COR-L47 (cell line): ENCODE measurements at places on chromosomes 6 and 20.

GRCh38 chr6:41779336-41779735, 364 bp downstream of the FRS3 start:
- no peak for DNase-seq

DNA sequence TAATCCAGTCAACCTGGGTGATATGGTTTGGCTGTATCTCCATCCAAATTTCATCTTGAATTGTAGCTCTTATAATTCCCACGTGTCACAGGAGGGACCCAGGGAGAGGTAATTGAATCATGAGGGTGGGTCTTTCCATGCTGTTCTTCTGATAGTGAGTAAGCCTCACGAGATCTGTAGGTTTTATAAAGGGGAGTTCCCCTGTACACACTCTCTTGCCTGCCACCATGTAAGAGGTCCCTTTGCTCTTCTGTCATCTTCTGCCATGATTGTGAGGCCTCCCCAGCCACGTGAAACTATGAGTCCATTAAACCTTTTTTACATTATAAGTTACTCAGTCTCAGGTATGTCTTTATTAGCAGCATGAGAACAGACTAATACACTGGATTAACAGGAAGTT, 19.5 kb downstream of the GSTA3 start:
- DNase-seq, result no peak

- DNase-seq, result no peak
Observed at GRCh38 chr6:13278164-13278563, 50.2 kb downstream of the TBC1D7 start.

GRCh38 chr20:4726710-4727397, 5.1 kb downstream of the PRND start:
- DNase-seq, result no peak

DNA sequence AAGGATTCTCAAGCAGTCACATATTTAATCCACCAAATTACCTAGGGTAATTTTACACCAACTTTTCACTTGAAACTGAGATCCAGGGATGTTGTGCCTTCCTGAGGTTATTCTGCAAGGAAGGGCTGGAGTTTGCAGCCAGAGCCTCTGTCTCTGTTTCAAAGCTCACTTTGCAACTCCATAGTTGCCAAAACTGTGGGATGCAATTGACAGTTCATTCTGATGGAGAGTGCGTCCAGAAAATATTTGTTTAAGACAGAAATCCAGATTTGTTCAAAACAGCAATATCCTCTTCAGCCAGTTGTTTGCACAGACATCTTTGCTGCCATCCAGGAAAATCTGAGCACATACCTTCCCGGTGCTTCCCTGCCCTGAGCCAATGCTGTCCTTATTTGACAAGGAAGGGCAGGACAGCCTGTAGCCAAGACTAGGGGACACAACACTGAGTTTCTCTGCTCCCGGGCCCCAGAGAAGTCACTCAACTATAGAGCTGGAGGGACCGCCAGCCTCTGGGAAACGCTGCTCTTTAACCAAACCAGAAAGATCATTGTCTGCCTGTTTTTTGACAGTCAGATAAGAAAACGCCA, 297.4 kb downstream of the HIVEP2 start:
- no peak for DNase-seq

GRCh38 chr6:12009180-12009685, 2.9 kb upstream of the HIVEP1 start:
- no peak for DNase-seq

- no peak for DNase-seq
Observed at GRCh38 chr6:34206726-34207125, 29.9 kb upstream of the HMGA1 start.

DNA sequence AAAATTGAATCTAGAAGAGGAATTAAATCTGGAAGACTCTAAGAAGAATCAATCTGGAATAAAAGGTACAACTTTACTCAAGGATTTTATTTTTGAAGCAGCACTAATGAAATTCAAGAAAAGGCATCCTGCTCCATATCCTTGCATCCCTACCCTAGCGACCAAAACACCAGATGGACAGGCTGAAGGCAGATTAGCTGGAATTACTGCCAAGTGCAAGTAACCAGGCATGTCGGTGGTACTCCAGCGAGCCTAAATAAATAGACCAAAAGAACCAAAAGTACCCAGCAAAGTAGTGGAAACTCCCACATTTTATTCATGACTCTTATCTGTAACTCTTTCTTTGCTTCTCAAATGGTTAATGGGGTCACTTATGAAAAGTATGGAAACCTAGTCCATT, 21.0 kb downstream of the OPRM1 start:
- no peak for DNase-seq

DNA sequence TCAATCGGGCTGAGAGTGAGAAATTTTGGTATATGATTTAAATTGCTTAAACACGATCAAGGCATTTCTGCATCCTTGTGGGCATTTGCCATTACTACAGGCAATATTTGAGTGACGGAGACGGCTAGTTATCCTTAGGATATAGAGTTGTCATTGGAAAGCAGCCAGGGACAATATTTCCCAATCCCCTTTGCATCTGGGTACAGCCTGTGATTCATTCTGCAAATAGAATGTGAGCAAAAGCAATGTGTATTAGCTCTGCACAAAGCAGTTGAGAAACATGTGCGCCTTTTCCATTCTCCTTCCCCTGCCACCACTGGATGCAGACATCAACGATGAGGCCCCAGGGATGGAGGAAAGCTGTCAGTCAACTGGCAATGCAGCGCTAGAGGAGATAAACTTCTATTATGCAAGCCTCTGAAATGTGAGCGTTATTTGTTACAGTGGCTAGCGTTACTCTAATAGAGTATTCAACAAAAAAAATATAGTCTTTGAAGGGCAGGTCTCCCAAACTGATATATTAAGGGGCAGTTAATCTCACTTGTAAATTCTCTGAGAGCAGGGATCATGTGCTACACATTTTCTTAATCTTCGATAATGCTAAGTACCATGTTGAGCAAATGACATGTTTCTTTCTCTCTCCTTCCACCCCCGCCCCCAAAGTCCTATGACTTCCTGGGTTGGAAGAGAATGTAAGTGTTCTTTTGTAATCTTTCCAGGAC, 37.1 kb upstream of the NCOA3 start:
- DNase-seq, result no peak

GRCh38 chr6:98769546-98769945, 64.8 kb upstream of the POU3F2 start:
- DNase-seq, result peak; percentile 61

- no peak for DNase-seq
Observed at GRCh38 chr6:138493413-138493812, 5.9 kb downstream of the NHSL1 start.

- no peak for DNase-seq
Observed at GRCh38 chr6:25966711-25967110, 4.1 kb downstream of the TRIM38 start.

DNA sequence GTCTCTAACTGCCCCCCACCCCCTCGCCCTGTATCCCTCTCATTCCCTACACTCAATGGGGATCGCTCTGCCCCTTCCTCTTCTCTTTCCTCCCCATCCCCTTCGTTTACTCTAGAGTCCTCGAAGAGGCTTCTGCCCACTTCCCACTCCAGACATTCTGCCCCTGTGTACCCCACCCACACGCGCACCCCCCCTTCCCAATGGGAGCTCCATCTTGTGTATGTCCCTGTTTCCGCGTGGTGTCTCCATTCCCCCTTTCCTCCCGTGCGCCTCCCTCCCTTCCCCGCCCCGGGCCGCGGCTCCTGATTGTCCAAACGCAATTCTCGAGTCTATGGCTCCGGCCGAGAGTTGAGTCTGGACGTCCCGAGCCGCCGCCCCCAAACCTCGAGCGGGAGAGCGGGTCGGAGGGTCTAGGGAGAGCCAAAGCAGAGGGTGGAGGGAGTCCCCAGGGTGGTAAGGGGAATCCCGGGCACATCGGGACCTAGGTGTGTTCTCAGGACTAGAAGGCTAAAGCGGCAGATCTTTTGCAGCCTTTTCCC, 679 bp upstream of the RING1 start:
- no peak for DNase-seq

GRCh38 chr6:130500693-130501092, 134.9 kb downstream of the TMEM200A start:
- DNase-seq, result no peak

DNA sequence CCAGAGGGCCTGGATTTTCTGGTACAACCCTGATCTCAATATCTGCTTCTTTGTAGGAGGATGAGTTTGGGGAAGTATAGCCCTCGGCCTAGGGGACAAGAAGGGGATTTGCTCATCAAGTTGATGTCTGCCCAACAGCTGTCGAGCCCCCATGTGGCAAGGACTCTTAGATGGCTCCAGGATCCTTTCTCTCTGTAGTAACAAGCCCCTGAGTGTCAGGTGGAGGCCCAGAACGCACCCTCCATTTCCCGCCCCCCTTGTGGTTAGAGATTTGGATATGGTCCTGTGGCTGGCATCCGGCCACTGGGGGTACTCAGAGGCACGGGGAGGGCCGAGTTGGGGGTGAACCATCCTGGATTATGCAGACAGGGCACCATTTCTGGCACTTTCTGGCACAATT, 50.1 kb downstream of the CTCFL start:
- DNase-seq, result no peak

DNA sequence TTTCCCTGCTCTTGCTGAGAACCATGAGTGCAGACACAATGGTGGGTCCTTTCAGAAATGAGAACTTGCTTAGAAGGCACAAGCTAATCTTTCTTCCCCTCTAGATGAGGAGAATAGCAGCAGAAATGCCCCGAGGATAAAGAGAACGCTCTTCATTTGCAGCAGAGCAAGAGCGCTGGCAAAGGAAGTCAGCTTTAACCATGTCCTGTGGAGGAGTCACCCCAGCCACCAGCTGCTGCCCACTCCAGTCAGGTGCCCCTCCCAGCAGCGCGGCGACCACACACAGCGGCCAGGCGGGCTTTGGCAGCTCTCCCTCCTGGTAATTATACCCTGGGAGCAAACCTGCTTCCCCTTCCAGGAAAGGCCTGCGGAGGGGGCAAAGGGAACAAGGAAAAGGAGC, 42.4 kb upstream of the EMILIN3 start:
- peak; percentile 92 for DNase-seq

- DNase-seq, result peak; percentile 83
Observed at GRCh38 chr6:37103169-37104039, 66.5 kb upstream of the PIM1 start.

DNA sequence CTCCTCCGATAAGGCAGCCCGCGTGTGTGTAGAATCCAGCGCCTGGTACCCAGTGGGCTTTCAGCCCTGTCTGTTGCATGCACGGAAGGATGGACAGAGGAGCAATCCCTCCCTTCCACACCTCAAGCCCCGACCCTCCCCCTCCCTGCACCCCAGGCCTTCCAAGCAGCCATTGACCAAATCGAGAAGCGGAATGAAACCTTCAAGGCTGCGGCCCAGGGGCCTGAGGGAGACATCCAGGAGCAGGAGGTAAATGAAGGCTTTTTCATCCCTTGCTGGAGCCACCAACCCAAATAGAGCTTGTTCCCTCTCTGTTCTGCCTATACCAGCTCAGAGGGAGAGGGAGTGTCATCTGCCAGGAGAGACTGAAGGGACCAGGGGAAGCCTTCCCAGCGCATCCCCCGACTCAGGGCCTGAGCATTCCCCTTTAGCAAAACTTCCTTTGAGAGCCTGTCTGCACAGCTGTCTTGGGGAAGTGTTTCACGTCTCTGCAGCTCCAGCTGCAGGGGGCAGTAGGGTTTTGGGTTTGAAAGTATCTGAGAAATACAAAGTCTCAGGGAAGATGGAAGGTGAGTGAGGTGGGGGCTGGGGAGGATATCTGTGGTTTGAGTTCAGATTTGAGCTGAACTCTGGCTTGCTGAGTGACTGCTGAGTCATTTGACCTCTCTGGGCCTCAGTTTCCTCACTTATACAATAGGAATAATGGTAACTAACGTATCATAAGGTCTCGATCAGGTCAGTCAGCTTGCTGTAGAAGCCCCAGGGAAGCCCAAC, 16.1 kb downstream of the FGD2 start:
- no peak for DNase-seq

- DNase-seq, result no peak
Observed at GRCh38 chr20:24370911-24371695, 98.3 kb upstream of the SYNDIG1 start.

- DNase-seq, result no peak
Observed at GRCh38 chr20:50534567-50534966, 24.4 kb downstream of the PTPN1 start.

GRCh38 chr6:28729501-28730402, 194.0 kb downstream of the TRIM27 start:
- no peak for DNase-seq

- DNase-seq, result no peak
Observed at GRCh38 chr6:134235937-134236751, 81.8 kb downstream of the SGK1 start.

DNA sequence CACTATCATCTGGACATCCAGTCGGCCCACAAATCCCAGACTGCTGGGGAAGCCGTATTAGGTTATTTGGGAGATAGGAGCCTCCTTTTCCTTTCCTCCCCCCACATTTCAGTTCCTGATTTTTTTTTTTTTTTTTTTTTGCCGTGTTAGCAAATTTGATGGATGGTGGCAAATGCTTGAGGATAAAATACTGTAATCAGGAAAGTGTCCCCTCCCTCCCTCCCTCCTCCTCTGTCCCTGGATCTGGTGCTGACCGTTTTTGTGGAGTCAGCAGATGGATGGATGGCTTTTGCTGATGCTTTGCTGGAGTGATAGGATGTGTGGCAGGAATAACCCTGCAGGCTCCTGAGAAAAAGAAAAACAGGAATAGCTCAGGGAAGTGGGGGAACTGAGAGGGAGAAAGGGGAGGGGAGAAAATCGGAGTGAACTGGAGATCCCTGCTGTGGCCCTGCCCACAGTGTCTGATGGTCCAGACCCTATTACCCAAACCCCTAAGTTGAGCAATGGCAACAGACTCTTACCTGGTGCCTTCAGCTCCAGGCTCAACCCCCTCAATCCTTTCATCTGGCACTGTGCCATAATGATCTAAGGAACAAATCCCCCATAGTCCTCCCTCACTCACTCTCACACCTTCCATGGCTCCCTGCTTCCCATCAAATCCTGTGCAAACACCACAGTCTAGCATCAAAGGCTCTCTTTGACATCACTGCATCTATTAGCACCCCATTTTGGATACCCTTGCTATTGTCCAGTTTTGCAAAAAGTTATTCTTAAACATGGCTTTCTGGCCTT, 277.3 kb upstream of the CHD6 start:
- no peak for DNase-seq

GRCh38 chr20:37523911-37524700, 3.1 kb downstream of the NNAT start:
- no peak for DNase-seq

DNA sequence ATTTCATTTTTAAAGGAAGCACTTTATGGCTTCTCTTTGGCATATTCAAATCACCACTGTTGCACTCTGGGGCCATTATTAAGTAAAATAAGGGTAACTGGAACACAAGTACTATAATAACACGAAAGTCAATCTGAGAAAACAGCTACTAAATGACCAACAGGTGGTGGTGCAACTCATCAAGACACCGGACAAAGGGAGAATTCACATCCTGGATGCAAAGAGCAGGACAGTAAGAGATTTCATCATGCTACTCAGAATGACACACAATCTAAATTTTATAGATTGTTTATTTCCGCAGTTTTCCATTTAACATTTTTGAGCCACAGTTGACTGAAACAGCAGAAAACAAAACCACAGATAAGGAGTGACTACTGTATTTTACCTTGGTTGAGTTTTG, 27.6 kb upstream of the LY86 start:
- no peak for DNase-seq
